Tracheal epithelial cell (primary cell): ENCODE measurements at places on chromosomes 12 and 14. TPM values are rescaled to one million over a fixed set of nuclear protein-coding genes. Genes with fewer than 3 reads are reported as not detected.

Gene KHNYN
- total RNA-seq, result 95.7 and 155 TPM in 2 replicates

Gene SDSL
- total RNA-seq, result 2.8 and 4.8 TPM in 2 replicates

Gene TBC1D30
- 0.72 and 4.0 TPM in 2 replicates for total RNA-seq

Gene KITLG
- total RNA-seq, result 11.8 and 30.9 TPM in 2 replicates

Gene FKBP3
- 18.1 and 19.2 TPM in 2 replicates for total RNA-seq

Gene PDZRN4
- total RNA-seq, result not detected in 2 replicates

Gene GPD1
- 1.2 TPM in 1 of 2 replicates, not detected in the other for total RNA-seq

Gene KLRD1
- total RNA-seq, result under 0.01 and 0.24 TPM in 2 replicates

Gene DUSP6
- total RNA-seq, result 106 and 177 TPM in 2 replicates

Gene SMOC1
- total RNA-seq, result 11.6 and 15.8 TPM in 2 replicates

Gene EIF2S1
- total RNA-seq, result 199 and 315 TPM in 2 replicates
